ENCODE measurements at places on chromosomes 13 and 19.

- DNase-seq = no peak
These were observed 3.7 kb upstream of the HSH2D start for GRCh38 chr19:16139752-16140151.

- DNase-seq = no peak
These were observed 892 bp downstream of the TRIR start for GRCh38 chr19:12733369-12734214.

GRCh38 chr13:32530841-32531253 is 7.7 kb downstream of the N4BP2L2 start:
- DNase-seq = no peak

DNA sequence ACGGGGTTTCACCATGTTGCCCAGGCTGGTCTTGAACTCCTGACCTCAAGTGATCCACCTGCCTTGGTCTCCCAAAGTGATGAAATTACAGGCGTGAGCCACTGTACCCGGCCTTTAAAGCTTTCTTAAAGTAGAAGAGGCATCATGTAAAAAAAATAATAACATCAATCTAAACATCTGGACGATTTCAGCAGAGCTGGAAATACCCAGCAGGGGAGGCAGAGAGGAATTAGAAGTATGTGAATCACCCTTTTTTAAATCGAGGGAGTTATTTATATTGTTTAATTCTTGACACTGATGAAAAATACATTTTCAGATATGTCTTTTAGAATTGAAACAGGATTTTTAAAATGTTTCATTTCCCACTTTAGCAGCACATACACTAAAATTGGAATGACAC is 37.4 kb upstream of the MTIF3 start:
- no peak for DNase-seq

- DNase-seq = peak; percentile 88
These were observed 15.7 kb downstream of the BCAT2 start for GRCh38 chr19:48795055-48795684.

- DNase-seq = no peak
These were observed 1.2 kb downstream of the C19orf84 start for GRCh38 chr19:51389143-51389542.

DNA sequence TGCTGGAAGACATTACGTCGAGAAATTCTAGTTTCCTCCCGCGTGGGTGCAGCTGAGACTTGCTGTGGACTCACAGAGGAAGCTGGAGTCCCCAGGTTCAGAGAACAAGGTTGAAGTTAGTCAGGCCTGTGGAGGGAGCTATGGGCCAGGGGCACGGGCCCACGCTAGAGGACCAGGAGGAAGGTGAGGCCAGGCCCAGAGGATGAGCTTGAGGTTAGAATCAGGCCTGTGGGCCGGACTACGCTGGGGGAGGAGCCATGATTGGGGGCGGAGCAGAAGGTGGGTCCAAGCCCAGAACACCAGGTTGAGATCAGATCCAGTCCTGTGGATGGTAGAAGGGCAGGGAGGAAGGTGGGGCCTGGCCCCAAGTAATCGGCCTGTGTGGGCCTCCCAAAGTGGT is 32.6 kb downstream of the ZNF846 start:
- no peak for DNase-seq

GRCh38 chr13:111909501-111909900 is 157.4 kb upstream of the SOX1 start:
- DNase-seq = no peak

DNA sequence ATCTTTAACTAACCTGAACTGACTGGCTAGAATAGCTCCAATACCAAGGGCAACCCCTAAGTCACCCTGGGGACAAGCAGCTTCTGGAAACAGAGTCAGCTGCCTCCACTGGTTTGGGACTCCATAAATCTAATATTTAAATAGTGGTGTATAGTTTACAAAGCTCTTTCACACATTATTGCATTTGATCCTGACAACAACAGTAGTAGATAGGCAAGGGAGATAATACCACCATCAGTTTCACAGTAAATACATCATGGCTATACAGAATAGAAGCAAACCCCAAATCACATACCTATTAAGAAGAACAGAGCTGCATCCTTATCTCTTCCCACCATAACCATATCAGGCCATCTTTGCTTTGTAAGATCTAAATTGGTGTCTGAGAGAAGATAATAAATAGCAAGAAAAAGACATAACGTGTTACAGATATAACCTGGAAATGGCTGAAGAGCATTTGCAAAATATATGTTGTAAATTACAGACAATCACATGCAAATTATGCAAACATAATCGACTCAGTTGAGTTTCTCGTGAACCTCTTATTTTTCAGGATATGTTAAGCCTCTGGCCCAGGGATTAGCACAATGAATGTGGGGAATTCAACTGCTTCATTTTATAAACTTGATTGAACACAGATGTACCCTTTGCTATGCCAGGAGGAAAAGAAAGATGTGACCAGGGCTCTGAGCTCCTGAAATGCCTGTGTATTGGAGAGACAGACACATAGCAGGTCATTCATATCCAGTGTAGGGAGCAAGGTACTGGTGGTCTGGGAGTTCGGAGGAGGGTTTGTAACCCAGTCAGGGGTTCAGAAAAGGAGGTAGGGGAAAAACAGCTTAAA is 142.5 kb downstream of the SLC7A1 start:
- DNase-seq = no peak

GRCh38 chr13:34349091-34349722 is 531.3 kb downstream of the RFC3 start:
- DNase-seq = no peak

DNA sequence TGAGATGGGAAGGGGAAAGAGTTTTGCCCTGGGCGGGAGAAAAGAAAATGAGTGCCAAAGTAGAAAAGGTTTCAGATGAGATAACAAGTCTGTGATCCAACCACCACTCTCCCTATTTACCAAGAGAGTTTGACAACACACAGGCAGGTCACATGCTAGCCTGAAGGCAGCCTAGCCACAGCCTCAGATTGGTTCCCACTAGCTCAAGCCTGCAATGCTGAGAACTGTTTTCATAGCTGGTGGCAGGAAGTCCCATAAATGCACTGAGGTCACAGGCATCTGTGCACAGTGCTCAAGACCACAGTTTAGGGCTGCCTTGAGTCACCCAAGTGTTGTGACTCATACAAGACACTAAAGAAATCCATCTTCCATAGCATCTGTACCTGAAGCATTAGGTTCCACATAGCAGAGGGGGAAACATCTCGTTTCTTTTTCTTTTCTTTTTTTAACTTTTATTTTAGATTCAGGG is 18.5 kb upstream of the POP4 start:
- no peak for DNase-seq

DNA sequence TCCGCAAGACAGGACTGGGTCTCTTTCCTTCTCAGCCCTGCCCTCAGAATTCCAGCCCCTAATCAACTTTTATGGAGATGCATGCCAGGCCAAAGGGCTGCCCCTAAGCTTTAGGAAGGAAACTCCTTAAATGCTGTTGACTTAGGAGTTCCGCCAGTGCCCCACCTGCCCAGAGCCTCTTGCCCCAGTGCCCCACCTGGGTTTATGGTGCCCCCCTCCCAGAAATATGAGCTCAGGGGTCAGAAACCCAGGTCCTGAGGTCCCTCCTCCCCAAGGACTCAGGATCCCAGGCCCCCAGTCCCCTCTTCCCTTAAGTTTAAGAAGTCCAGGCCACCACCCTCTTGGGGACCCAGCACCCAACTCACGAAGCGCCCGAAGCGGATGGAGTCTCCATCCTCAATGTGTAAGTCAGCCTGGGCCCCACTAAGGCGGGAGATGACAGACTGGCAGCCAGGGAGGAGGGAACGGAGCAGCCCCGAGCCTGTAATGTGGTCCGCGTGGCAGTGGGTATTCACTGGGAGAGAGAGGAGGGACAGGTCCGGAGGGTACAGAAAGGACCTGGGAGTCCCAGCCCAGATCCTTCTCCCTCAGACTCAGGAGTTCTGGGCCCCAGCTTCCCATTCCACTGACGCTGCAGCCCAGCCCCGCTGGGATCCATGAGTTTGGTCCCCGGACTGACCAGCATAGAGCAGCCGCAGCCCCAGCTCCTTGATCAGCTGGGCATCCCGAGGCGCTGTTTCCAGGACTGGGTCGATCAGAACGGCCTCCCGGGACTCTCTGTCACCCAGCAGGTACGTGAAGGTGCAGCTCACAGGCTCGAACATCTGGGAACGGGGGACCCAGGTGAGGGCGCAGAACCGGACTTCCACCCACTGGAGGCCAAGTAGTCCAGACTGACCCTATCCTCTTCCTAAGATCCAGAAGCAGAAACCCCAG is 897 bp downstream of the ETHE1 start:
- no peak for DNase-seq

DNA sequence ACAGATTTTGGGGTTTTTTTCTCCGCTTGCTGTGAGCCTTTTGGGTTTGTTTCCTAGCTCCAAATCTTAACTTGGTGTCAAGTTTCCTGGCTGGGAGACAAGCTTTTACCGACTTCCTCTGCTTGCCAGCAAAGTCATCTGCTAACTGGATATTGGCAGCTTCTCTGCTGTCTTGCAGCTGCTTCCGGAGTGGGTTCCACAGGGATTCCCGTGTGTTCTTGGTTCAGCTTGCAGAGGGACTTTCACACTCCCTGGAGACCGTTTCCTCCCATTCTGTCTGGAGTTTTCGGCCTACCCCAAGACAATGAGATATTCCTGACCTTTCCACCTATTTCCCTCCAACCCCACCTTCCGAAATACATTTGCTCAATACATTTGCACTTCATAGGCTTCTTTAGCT is 2.2 kb upstream of the COLGALT1 start:
- DNase-seq = no peak

DNA sequence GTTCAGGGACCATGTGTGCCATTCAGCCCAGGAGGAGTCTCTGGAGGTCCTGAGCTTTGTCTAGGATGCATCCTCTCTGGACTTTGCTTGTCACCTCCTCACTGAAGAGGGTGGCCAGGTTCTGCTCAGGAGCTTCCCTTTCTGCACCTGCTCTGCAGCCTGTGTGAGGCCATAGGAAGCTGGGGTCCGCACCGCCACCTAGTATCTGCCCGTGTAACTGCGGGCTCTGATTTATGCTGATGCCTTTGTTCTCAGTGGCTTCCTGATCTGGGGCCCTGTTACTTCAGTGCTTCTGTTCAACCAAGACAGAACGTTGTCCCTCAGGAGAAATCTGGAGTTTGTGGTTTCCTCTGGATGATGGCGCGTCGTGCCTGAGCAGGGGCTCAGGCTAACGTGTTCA is 15.5 kb downstream of the ZNF610 start:
- DNase-seq = no peak

- no peak for DNase-seq
These were observed 120.4 kb upstream of the FREM2 start for GRCh38 chr13:38566519-38566918.

DNA sequence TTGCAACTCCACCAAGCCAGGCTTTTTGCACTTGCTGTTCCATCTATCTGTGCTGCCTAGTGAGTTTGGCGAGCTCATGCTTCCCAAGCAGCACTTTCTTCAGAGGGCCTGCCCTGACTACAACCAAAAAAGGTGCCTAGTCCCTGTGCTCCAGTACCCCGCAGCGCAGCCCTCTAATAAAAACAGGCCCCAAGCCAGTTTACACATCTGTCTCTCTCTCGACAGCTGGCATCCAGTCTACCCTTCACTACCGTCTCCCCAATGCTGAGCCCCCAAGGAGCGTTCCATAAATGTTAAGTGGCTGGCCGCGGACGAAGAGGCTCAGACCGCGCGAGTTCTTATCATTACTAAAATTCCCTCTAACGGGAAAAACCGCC is 512 bp downstream of the MED4 start:
- DNase-seq = no peak

GRCh38 chr19:18221815-18222725 is 4.2 kb downstream of the PDE4C start:
- no peak for DNase-seq

GRCh38 chr13:113646376-113646775 is 11.6 kb downstream of the ATP4B start:
- DNase-seq = no peak

GRCh38 chr19:12047868-12048267 is 4.9 kb downstream of the ZNF878 start:
- DNase-seq = no peak

DNA sequence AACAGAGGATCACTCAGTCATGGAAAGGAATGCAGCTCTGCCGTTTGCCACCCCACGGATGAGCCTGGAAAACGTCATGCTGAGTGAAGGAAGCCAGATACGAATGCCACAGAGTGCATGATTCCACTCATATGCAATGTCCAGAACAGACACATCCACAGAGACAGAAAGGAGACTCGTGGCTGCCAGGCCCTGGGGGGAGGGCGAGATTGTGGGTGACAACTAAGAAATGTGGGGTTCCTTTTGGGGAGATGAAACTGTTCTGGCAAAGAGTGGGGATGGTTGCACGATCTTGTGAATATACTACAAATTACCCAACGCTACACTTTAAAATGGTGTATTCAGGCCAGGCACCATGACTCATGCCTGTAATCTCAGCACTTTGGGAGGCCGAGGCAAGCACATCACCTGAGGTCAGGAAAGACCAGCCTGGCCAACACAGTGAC is 27.2 kb upstream of the NAPA start:
- DNase-seq = no peak

GRCh38 chr13:30481241-30481760 is 15.6 kb upstream of the HMGB1 start:
- no peak for DNase-seq

DNA sequence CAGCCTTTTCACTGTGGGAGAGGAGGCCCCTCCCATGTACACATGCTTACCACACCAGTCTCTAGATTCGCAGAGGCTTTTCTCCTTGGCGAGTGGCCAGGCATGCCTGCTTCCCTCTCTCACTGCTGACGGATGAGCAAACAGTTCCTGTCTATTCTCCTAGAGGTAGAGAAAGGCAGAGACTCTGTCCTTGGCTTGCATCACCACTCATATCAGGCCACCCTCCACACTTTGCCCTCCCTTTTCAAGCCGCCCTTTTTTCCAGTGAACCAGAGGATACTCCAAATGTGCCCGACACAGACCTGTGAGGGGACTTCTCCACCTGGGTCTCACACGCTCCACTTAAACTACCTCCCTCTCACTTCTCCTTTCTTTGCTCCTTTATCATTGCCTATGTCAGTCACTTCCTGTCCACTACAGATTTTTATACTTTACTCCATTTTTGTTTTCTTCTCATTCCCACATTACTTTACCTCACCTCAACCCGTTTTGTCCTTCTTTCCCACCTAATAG is 284.6 kb downstream of the DNAJC15 start:
- peak; percentile 47 for DNase-seq

- no peak for DNase-seq
These were observed 941 bp upstream of the UHRF1 start for GRCh38 chr19:4908360-4908759.

- DNase-seq = no peak
These were observed 1362.1 kb upstream of the ATXN8OS start for GRCh38 chr13:68745502-68745901.

- no peak for DNase-seq
These were observed 283.3 kb downstream of the DIAPH3 start for GRCh38 chr13:59880468-59880867.

DNA sequence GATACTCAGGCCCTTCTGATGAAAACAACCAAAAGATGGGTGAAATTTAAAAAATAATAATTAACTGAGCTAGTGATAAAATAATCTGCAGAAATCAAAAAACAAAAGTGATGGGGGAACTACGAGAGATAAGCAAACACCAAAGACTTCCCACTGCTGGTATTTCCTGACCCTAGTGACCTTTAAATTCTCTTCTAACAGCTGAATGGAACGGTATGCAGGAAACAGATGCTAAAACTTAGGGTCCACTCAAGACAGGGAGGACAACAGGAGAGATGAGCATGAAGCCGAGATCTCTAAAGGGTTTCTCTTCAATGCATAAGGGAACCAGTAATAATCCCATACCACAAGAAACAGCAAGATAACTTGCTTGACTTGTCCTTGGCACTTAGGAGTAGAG is 50.8 kb downstream of the USP12 start:
- no peak for DNase-seq
